ENCODE measurements at places on chromosomes 5 and 9.
A peak's percentile ranks its signal among the peaks of the same experiment; 100 is the strongest.

DNA sequence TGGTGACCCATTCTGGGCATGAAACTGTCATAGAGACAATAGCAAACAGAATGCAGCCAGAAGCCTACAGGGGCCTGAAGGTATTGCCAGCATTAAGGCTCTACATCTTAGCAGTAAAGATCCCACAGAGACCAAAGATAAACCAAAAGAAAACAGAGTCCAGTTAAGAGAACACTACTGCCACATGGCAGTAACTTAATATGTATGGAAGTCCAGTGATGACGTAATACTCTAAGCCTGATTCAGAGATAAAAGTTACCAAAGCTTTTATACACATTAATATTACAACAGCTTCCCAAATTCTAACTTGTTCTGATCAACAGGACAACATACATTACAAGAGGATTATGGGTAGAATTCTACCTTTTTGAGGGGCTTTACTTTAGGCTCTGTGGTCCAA lies 371.5 kb downstream of the PRELID2 start:
- DNase-seq, result no peak

DNA sequence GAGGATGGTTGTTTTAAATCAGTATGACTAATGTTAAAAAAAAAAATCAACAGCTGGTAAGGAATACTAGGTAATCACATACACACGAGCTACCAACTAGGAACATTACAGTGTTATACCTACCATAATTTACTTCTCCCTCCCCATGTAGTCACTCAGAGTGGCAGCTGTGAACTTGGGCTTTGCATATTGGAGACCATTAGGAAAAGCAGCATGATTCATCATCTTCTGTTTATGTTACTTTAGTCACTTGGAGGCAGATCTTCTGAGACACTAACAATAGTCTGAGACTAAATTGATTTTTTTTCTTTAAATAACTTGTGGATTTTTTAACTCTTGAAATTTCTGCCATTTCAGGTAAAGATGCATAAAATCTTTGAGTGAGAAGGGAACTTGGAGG lies 141.5 kb upstream of the NR4A3 start:
- no peak for DNase-seq

GRCh38 chr5:60843936-60844905 lies at the start of gene ELOVL7:
Gene ELOVL7 (minus strand): TSS chr5:60844269. CDS start chr5:60787397, 56,872 bp downstream.
- no peak for DNase-seq

DNA sequence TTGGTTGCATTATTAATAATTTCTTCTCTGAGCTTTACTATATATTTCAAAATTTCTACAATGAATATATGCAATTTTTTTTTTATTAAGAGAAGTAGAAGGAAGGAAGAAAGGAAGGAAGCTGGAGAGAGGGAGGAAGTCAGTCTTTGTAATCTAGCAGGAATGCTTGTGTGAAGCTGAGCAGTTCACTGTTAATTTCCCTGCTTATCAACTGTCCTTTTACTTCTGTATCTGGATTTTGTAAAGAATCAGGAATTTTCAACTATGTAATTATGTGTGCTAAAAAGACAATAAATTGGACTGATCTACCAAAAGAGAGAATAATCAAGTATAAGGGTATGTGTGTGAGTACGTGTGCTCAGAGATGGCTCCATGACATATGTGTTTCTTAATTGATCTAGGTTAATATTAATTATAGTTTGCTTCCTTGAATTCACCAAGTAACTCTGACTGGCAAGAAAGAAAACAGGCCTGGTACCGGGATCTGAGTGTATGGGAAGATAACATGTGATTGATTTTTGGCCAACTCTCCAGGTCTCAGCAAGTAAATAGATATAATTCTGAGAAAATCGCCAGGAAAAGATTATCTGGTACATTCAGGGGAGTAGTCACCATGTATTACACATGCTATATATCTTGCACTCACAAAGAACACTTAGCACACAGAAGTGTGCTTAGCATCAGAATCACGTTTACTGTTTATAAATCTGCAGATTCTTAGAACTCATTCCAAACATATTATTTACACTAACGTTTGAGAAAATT lies 1758.8 kb upstream of the WWC1 start:
- DNase-seq, result no peak

DNA sequence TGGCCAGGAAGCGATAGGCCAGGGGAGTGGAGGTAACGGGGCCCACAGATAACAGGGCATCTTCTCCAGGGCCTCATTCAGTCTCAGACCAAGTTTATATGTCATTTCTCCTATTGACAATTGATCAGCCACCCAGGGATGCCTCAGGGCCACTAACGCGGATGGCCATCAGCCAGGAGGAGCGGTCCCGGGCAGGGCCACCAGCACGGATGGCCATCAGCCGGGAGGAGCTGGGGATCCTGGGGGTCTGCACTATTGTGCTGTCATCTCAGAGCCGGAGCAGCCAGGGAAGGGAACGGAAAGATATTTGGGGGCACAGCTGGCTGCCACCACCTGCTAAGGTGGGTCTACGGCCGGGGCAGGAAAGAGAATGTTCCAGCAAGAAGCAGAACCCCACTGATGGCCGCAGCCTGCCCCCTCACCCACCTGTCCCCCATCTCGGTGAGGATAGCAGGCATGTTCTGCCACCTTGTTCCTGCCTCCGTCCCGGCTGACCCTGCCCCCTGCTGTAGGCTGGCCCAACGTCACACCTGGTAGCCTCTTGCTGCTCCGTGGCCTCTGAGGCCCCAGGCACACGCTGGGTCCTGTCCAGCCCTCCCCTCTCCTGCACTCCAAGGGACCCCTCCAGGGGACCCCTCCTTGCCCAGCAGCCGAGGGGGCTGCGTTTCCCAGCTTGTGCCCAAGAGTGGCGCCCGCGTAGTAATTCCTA lies 21.5 kb upstream of the UBAC1 start:
- DNase-seq, result no peak

GRCh38 chr9:118618084-118618483 lies 751.2 kb downstream of the BRINP1 start:
- no peak for DNase-seq

DNA sequence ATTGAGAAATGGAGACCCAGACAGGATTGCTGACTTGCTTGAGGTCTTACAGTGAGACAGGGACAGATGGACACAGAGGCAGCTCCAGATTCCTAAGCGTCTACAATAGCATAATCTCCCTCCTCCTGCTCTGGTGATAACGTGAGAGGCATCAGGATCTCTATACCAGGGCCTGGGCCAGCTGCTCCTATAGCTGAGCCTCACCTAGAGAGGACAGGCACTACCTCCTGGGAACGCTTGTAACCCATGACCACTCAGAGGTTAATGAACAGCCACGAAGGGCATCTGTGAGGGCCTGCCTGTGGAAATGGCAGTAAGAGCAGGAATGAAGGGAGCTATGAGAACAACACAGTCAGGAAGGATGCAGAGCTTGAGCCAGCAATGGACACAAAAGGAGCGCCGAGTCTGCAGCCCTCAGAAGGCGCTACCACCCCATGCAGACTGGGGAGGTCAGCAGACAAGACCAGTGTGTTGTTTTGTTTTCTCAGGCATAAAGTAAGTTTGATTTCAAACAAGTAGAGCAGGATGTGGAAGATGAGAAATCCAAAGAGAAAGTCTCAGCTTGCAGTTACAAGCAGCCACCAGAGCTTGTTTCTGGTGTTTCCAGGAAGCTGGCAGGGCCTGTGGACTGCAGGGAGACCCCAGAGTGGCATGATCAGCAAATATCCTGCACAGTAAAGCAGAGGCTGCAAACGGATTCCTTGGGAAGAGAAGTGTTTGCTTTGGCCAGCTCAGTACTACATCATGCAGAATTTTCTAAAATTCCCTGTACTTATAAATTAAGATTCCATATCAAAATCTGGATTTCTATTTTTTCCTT lies 17.4 kb downstream of the ANKS6 start:
- no peak for DNase-seq

GRCh38 chr5:82176115-82176814 lies 101.9 kb downstream of the RPS23 start:
- no peak for DNase-seq

DNA sequence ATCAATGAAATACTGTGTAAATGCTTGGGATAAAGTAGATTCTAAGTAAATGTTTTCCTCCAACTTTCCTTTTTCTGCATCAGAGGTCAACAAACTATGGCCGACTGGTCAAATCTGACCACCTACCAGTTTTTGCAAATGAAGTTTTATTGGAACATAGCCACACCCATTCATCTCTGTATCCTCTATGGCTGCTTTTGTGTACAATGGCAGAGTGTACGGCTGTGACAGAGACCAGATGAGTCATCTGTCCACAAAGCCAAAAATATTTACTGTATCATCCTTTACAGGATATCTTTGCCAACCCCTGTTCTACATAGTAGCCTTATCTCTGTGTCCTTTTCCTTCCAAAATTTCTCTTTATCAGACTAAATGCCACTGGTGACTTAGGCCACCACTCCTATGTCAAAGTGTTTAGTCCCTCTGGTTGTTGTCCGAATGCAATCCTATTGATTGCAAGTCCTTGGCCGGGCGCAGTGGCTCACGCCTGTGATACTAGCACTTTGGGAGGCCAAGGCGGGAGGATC lies 218.4 kb upstream of the KLF4 start:
- DNase-seq, result no peak

- DNase-seq, result no peak
These were observed 45.2 kb downstream of the NSD1 start for GRCh38 chr5:177178733-177179304.

GRCh38 chr5:38187532-38187931 lies 70.8 kb upstream of the EGFLAM start:
- no peak for DNase-seq

GRCh38 chr5:102554082-102554481 lies 55.3 kb upstream of the SLCO6A1 start:
- DNase-seq, result no peak

GRCh38 chr5:95842854-95843544 lies 20.5 kb upstream of the GLRX start:
- no peak for DNase-seq

GRCh38 chr5:180795771-180796313 lies 6.8 kb downstream of the MGAT1 start:
- no peak for DNase-seq

- DNase-seq, result no peak
These were observed 3.3 kb upstream of the NEURL1B start for GRCh38 chr5:172637740-172638139.

DNA sequence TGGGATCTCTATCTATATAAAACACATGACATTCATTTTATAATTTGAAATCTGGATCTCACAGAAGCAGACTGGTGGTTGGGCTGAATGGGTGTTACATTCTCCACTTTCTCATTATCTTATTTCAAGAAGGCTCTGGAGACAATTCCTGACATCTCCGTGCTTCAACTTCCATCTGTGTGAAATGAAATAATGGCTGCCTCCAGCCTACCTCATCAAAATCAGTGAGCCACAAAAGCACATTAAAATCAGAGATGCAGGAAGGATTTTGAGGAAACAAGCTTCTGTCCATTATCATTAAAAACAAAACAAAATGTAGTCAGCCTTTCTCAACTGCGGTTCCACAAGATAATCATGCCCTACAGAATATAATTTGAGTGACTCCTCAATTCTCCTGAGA lies 958.3 kb upstream of the DMAC1 start:
- no peak for DNase-seq

DNA sequence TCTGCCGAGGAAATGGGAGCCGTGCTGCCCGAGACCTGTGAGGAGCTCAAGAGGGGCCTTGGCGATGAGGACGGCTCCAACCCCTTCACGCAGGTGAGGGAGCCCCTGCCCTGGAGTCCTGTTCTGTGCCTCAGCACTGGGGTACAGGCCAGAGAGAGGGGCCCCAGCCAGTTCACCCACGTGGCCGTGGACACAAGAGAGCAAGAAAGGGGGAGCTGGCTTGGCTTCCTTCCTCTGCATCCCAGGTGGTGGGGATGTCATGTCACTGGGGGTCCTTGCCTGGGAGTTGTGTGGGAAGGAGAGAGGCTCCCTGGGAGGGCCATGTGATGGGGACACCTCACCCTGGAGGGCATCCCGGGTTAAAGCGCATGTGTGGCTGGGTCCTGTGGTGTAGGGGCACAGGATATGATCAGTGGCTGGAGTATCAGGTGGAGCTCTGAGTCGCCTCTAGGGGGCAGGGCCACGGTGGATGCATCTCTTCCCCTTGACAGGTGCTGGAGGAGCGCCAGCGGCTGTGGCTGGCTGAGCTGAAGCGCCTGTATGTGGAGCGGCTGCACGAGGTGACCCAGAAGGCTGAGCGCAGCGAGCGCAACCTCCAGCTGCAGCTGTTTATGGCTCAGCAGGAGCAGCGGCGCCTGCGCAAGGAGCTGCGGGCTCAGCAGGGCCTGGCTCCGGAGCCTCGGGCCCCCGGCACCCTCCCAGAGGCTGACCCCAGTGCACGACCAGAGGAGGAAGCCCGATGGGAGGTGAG lies 7.5 kb downstream of the N4BP3 start:
- DNase-seq, result peak; percentile 40

DNA sequence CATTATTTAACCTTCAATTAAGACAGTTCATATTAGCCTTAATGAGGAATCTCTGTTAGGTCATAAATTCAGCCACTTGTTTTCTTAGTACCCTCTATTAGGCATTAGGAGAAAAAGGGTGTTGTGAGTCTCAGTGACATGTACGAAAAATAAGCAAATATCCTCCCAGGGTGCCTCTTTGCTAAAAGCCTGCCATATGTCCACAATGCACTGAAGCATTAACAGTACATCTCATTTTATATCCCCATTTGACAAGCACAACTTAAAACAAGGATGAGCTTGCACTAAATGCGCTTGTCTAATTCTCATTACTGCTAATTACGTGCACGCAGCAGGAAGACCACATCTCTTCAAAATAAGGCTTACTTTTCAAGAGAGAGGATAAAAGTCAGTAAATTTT lies 48.4 kb upstream of the SRFBP1 start:
- no peak for DNase-seq

DNA sequence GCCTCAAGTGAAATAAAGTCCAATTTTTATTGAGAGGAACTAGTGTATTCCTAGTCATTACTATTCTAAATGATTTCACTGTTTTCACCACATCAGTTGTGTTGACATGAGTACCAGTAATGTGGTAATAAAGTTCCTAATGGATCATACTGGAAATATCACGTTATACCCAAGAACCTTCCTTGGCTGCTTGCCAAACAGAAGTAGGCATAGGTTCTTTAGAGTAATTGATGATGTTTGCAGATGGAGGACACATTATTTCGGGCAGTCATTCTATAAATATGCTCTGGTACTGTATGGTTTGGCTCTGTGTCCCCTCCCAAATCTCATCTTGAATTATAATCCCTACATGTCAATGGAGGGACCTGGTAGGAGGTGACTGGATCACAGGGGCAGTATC lies 15.1 kb downstream of the SNCAIP start:
- no peak for DNase-seq

DNA sequence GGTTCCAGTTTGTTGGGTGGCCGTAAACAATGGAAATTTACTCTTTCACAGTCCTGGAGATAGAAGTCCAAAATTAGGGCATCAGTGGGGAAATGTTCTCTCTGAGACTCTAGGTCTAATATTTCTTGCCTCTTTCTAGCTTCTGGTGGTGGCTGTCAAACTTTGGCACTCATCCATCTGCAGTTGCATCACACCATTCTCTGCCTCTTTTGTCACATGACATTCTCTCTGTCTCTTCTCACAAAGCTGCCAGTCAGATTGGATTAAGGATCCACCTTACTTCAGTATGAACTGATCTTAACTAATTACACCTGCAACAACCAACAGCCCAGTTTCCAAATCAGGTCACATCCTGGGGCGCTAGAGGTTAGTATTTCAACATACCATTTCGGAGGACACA lies 222.9 kb upstream of the FTMT start:
- no peak for DNase-seq

GRCh38 chr9:20962536-20963225 lies 68.8 kb downstream of the HACD4 start:
- no peak for DNase-seq
